ENCODE measurements at places on chromosomes 16 and 17. TPM values are rescaled to one million over a fixed set of nuclear protein-coding genes. Genes with fewer than 3 reads are reported as not detected.

GRCh38 chr17:10718547-10718946, 11.3 kb downstream of the TMEM220 start:
- no peaks in the 10 kb centered on the region for H3K36me3 ChIP-seq
- no peak for DNase-seq
- no peaks in the 10 kb centered on the region for H3K27me3 ChIP-seq
- H3K4me3 ChIP-seq: no peak overlapping the region
- no peak overlapping the region for H3K27ac ChIP-seq

- no peak overlapping the region for H3K4me3 ChIP-seq
- no peaks in the 10 kb centered on the region for H3K27me3 ChIP-seq
- no peak overlapping the region for H3K27ac ChIP-seq
- no peaks in the 10 kb centered on the region for H3K36me3 ChIP-seq
- peaks cover 34% of the 10 kb centered on the region for H3K4me1 ChIP-seq
Measured at GRCh38 chr16:11182411-11182810, 73.6 kb downstream of the SOCS1 start.

GRCh38 chr17:79861413-79862216, 22.4 kb upstream of the CBX4 start:
- H3K36me3 ChIP-seq: no peaks in the 10 kb centered on the region
- no peak overlapping the region for H3K27ac ChIP-seq
- H3K27me3 ChIP-seq: no peaks in the 10 kb centered on the region

GRCh38 chr16:57434003-57434402, 13.2 kb downstream of the CIAPIN1 start:
- H3K27ac ChIP-seq: no peak overlapping the region
- no peak for DNase-seq
- H3K36me3 ChIP-seq: peaks cover 1% of the 10 kb centered on the region
- H3K27me3 ChIP-seq: no peaks in the 10 kb centered on the region
- H3K4me1 ChIP-seq: no peaks in the 10 kb centered on the region
- H3K4me3 ChIP-seq: no peak overlapping the region

DNA sequence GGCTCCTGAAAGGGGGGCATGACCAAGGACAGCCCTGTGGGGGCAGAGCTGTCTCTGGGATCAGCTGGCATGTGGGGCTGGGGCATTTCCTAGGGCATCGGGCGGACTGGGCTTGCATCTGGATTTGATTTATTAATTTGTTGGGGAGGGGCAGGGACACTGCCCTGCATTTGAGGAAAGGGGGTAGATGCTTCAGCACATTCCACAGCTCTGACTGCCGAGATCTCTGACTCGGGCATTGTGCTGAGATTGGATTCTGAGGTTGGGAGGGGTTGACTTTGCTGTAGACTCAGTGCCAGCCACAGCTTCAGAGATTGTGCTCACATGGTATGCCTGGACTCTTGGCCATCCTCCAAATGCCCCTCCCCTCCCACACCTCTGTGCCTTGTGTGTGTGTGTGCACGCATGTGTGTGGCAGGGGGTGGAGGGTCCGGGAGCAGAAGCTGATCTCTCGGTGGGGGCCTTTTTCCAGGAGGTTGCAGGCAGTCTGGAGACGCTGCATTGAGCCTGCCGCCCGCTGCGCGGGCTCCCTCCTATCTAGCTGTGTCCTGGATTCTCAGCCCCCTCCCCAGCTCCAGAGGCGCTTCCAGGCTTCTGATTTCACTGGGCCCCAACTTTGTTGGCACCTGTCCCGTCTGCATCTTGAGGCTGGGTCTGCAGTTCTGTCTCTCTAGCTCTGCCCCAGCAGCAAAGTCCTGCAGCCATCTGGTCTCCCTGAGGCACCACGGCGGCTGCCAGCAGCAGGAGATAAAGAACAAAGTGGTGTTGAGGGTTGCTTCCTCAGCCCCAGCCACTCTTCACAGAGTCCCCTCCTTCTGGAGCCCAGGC, 14.9 kb downstream of the IGFBP4 start:
- peaks cover 8% of the 10 kb centered on the region for H3K36me3 ChIP-seq
- H3K4me3 ChIP-seq: no peak overlapping the region
- DNase-seq: no peak
- H3K4me1 ChIP-seq: no peaks in the 10 kb centered on the region

GRCh38 chr16:79528338-79528737, 72.2 kb downstream of the MAF start:
- no peaks in the 10 kb centered on the region for H3K36me3 ChIP-seq
- H3K4me1 ChIP-seq: no peaks in the 10 kb centered on the region
- H3K27me3 ChIP-seq: no peaks in the 10 kb centered on the region
- no peak overlapping the region for H3K27ac ChIP-seq
- H3K4me3 ChIP-seq: no peak overlapping the region

KATNIP gene
- total RNA-seq: 49.9 TPM

- peaks cover 50% of the 10 kb centered on the region for H3K4me1 ChIP-seq
- H3K27ac ChIP-seq: no peak overlapping the region
- no peaks in the 10 kb centered on the region for H3K27me3 ChIP-seq
- peak; percentile 19 for DNase-seq
- H3K36me3 ChIP-seq: no peaks in the 10 kb centered on the region
- no peak overlapping the region for H3K4me3 ChIP-seq
Measured at GRCh38 chr17:45414990-45415881, 17.4 kb downstream of the ARHGAP27 start.

All from B cell (primary cell).